ENCODE measurements at places on chromosomes 6 and 20. TPM values are rescaled to one million over a fixed set of nuclear protein-coding genes. Genes with fewer than 3 reads are reported as not detected.

MEI4 gene
- 0.05 TPM for polyA plus RNA-seq

DNA sequence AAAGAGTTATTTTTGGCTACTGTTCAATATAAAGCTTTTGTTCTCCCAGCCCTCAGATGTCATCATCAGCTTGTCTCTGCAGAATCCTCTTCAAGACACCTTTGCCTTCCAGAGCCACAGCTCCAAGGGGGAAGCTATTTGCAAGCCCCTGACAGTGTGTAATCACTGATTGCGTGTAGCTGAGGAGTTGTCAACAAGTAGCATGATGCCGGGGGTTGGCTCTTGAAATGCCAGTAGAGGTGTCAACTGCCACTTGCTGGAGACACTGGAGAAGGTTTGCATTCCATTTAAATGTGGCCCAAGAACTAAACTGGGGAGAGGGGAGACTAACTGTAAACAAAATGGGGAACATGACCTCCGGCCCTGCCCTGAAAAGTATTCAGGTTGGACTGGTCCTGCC, 44.3 kb upstream of the PDYN start:
- H3K4me3 ChIP-seq = no peak overlapping the region
- no peak for DNase-seq
- H3K4me1 ChIP-seq = no peaks in the 10 kb centered on the region
- H3K27me3 ChIP-seq = no peaks in the 10 kb centered on the region
- H3K36me3 ChIP-seq = no peaks in the 10 kb centered on the region
- H3K27ac ChIP-seq = no peak overlapping the region

DNA sequence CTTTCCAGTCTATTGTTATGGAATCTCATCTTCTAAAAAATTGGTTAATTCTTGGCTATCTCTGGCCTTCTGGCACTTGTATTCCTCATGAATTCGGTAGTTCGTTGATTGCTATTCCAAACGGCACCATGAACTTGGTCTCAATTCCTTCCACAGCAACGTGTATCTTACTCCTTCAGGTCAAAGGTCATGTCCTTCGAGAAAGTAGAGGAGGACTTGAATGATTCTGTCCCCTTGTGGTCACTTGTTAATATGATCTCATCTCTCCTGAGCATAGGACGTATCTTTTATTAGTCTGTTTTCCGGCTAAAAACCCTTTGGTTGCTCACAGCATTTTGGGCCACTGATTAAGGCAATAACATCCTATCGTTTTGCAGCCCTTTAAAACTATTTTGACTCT, 9.4 kb downstream of the TLDC2 start:
- H3K4me1 ChIP-seq = no peaks in the 10 kb centered on the region
- no peak overlapping the region for H3K27ac ChIP-seq
- H3K4me3 ChIP-seq = no peak overlapping the region
- no peaks in the 10 kb centered on the region for H3K36me3 ChIP-seq

PLEKHG1 gene
- polyA plus RNA-seq = 10.0 TPM

DNAH8 gene
- polyA plus RNA-seq = 0.11 TPM

Measured in thymus (tissue), 14 donors.